ENCODE measurements at places on chromosomes 7 and 10.

- DNase-seq: no peak
Observed at GRCh38 chr7:106679153-106679931, 18.4 kb upstream of the CCDC71L start.

- peak; percentile 11 for DNase-seq
Observed at GRCh38 chr7:1193593-1194424, 33.8 kb upstream of the ZFAND2A start.

- no peak for DNase-seq
Observed at GRCh38 chr10:59085711-59086502, 90.5 kb upstream of the PHYHIPL start.

DNA sequence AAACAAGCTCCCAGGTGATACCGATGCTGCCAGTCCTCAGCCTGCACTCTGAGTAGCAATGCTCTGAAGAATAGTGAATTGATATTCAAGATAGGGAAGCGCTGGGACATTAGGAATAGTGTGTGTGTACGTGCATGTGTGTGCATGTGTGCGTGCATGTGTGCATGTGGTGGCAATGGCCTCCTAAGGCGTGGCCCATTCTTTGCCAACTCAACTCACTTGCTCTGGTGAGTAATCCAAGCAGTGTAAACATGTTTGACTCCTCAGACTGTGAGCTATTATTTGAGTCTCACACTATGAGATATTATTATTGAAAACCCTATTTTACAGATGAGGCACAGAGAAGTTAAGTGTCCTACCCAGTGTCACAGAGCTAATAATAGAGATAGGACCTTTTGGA lies 186.6 kb downstream of the RAB11FIP2 start:
- no peak for DNase-seq

- DNase-seq: no peak
Observed at GRCh38 chr10:46558392-46559185, 2.1 kb upstream of the GPRIN2 start.

GRCh38 chr10:119728172-119728800 lies 2.4 kb downstream of the INPP5F start:
- no peak for DNase-seq

GRCh38 chr10:1309617-1310270 lies 253.6 kb downstream of the WDR37 start:
- DNase-seq: no peak

DNA sequence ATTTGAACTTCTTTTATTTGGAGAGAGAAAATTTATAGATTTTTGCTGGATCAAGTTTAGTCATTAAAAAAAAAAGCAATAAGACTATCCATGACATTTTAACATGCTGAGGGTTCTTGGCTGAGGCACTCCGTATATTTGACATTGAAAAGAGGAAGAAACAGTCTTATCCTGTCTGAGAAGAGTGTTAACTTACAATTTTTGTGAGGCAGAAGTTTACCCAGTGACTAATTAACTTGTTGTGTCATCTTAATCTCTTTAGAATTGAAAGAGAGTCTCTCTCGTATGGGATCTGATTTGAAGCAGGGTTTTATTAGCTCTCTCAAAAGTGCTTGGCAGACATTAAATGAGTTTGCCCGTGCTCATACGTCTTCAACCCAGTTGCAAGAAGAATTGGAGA lies 39.3 kb downstream of the SEC23IP start:
- DNase-seq: no peak

- no peak for DNase-seq
Observed at GRCh38 chr7:70776627-70777101, 355.3 kb upstream of the GALNT17 start.

DNA sequence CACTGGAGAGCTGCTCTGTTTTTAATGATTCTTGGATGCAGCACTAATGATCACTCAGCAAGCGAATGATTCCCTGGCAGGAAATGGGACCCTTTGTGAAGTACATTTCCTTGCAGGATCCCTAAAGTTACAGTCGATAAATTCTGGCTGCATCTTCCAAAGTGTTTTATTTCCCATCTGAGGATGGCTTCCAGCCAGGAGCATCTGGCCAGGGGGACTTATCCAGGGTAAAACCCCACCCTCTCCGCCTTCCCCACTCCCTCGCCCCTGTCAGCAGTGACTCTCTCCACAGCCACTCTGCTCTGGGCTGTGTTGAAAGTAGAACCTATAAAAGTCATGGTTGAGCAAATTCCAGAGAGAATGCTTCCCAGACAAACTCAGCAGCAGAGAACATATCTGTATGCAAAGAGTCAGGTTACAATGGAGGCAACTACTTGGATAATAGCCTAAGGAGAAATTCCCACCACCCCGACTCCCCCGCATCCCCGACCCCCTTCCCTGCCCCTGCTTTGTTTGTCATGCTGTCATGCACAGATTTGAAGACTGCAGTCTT lies 111.0 kb upstream of the ANLN start:
- no peak for DNase-seq

DNA sequence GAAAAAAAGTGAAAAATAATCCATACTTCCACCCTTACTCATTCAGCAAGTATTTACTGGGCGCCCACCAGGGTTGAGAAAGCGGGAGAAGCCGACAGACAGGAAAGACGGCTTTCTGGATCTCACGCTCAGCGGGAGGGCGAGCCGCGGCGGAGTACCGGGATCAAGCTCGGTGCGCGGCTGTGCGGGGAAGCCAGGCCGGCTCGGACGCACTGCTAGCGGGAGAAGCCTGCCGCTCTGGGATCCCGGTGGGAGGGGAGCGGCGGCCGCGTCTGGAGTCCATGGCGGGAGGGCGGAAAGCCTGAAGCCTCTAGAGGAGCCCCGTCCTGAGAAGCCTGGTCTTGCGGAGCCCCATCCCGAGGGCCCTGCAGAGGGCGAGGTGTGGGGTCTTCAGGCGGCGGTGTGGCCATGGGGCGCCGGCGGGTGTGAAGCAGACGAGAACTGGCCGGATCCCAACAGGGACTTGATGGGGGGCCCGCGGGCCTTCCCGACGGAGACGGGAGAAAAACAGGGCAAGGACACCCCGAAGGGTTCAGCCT lies 82.9 kb downstream of the VIPR2 start:
- DNase-seq: no peak

DNA sequence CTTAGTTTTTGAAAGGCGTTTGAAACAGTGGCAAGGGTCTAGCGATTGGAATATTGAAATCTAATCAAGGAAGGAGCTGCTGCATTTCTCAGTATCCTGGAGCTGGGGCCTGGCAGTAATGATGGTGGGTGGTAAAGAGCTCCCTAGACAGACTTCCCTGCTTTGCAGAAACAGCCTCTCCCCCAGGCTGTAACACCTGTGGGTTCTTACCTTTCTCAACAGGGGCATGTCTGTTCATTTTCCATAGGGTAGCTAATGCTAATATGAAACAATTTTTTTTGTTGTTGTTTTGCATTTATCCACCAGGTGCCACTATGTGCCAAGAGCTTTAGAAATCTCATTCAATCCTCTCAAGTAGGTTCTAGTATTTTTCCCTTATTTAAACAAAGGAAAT lies 345.5 kb downstream of the REEP3 start:
- DNase-seq: no peak

DNA sequence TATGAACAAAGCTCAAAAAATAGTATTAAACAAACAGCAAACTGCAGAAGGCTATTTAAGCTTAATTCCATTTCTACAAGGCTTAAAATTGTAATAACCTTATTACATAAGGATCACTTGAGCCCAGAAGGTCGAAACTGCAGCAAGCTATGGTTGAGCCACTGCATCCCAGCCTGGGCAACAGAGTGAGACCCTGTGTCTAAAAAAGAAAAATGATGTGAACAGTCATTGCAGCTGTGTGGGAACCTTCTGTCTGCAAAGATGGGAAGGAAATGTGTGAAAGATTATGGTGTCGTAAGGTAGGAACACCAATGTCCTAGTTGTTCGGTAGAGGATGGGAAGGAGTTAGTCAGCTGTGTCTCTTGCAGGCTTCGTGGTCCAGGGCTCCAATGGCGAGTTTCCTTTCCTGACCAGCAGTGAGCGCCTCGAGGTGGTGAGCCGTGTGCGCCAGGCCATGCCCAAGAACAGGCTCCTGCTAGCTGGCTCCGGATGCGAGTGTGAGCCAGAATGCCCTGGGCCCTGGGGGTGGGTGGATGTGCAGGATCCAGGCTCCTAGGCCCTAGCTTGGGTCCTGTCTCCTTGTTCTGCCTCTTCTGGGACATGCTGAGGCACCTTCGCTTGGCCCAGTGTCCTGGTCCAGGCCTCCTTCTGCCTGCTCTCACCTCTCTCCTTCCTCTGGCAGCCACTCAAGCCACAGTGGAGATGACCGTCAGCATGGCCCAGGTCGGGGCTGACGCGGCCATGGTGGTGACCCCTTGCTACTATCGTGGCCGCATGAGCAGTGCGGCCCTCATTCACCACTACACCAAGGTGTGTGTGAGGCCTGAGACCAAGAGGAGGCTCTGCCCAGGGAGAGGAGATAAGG lies 9.1 kb downstream of the C10orf62 start:
- no peak for DNase-seq

GRCh38 chr10:14904316-14904732 lies 25.7 kb downstream of the SUV39H2 start:
- DNase-seq: no peak

DNA sequence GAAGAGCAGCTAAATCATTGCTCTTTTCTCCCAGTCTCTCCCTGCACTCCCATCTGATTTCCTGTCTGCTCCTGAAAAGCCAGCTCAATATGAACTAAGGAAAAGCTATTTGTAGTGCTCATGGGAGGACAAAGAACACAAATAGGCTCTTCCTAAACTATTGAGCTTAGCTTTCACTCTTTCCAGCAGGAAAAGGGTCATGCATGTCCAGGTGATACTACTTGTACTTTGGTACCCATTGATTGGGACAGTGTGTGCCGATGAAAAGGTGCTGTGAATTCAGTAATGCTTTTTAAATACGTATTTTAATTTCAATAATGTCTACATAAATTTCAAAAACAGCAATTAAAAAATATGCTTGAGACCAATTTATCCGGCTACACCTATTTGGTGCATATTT lies 37.5 kb upstream of the ATXN7L1 start:
- no peak for DNase-seq

- DNase-seq: no peak
Observed at GRCh38 chr10:6072215-6072934, 10.2 kb upstream of the IL2RA start.

DNA sequence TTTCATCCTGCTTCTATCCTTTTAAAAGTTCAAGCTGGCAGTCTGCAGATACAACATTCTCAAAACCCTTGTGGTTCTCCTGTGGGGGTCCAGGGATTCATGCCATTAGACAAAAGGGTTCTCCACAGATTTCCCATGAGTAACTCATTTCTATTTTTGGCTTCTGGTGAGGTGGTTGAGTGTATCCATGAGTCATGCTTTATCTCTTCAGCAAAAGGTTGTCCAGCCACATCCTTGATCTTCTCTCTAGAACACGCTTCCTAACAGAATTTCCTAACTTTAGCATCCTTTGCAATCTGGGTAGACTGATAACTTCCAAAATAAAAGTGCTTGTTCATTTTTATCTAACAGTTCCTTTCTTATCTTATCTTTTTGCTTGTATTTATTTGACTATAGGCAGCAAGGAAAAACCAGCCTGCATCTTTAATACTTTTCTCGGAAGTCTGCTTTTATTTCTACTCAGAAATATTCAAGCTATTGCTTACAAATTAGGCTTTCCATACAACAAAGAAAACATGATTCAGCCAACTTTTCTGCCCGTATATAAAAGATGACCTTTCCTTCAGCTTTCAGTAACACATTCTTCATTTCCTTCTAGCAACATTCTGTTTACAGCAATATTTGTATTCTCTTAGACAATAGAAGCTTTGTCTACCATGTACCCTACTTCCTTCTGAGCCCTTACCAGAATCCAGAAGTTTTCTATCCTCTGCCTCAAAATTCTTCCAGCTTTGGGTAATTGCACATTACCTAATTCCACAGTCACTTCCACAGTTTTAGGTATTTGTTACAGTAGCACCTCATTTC lies 79.3 kb upstream of the IL6 start:
- no peak for DNase-seq

DNA sequence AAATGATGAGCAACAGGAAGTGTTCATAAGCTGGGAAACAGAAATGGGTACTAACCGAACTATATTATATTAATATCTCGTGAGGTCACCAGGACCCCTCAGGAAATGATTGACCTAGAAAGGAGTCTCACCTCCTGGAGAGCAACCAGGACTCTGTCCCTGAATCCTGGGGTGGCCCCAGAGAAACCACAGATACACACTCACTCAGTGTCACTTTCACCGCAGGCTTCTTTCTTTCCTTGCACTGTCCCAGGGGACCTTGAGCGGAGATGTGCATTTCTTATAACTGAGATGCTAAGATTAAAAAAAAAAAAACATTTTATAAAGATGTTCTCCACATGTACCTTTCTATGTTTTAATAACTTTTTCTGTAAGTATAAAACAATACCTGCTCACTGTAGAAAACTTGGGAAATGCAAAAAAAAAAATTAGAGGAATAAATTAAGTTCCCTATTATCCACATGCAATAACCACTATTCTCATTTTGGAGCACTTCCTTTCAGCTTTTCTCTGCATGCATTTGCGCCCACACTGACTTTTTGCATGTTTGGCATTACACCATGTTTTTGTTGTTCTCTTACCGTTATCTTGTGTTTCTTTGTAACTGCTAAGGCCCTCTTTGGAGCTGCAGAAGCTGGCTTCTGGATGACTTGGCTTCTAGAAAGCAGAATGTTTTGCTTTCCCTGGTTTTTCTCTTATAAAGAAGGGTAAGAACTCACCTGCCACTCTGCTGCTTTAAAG lies 15.0 kb downstream of the NOD1 start:
- DNase-seq: no peak

GRCh38 chr7:151243408-151244195 lies 4.9 kb downstream of the SMARCD3 start:
- no peak for DNase-seq

DNA sequence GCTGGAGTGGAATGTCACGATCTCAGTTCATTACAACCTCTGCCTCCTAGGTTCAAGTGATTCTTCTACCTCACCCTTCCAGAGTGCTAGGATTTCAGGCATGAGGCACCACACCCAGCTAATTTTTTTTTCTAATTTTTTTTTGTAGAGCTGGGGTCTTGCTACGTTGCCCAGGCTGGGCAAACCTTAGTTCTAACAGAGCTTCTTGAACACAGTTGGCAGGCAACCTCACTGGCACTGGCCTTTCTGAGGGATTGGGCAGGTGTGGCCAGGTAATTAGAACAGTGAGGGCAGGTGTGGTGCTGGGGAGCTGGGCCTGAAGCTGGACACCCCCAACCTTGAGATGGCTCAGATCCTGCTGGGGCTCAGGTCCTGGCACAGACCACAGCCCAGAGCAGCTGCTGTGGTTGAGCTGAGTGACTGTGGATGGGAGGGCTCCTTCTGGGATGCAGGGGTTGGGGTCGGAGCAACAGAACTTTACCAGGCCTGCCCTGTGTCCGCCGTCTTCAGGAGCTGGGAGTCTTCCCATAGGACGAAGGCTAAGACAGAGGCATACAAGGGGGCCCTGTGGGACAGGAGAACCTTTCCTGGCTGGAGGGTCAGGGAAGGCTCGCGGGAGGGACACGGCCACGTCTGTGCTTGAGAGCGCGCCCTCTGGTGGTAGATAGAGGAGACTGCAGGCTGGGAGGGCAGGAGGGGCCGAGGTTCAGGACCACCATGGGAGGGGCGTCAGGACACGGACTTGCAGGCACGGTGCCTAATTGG lies 48.2 kb downstream of the COL26A1 start:
- peak; percentile 10 for DNase-seq

GRCh38 chr10:95664543-95664942 lies 8.0 kb upstream of the ALDH18A1 start:
- no peak for DNase-seq

Measured in stimulated activated CD8-positive, alpha-beta memory T cell treated with anti-CD3 and anti-CD28 coated beads, Interleukin-12 subunit alpha, Interleukin-12 subunit beta, amount 100 ng/mL, for 4 hours (primary cell).